ENCODE measurements at places on chromosomes 2 and 18.

GRCh38 chr2:191009541-191010374, 4.2 kb downstream of the STAT1 start:
- no peak for DNase-seq

DNA sequence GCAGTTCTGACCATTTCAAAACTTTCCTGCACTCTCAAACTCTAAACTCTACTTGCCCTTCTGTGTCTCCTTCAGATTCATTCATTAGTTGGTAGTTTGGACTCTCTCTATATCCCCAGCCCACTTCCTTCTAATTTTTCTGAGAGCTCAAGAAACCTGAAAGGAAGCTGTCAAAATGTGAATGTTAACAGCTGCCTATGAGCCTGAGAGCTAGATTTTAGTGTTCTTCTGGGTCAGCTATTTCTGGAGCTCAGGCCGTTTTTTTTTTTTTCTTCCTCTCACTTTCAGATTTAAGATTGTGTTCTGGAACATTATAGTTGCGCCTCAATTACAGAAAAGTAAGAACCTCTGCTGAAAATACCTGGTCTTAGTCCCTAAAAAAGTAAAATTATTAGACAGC, 73.1 kb downstream of the RTN4 start:
- DNase-seq = no peak

- no peak for DNase-seq
Observed at GRCh38 chr18:6591491-6591890, 138.0 kb upstream of the ARHGAP28 start.

GRCh38 chr2:226531061-226531810, 268.4 kb downstream of the IRS1 start:
- no peak for DNase-seq
